ENCODE measurements at places on chromosomes 4 and X.

DNA sequence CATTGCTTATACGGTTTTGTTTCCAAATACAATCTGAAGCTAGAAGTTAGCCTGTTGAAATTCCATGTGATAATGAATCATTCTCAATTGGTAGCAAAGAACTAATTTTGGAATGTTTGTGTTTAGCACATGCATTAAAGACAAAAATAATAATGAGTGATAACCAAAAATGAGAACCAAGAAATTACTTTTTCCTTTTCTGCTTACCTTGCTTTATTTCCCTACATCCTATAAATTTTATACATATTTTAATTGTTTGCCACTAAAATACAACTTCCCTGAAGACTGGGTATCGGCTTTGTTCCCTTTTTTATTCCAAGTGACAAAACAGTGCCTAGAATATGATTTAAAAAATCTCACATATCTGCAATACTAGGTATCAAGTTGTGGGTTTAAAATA, 203.8 kb upstream of the TACR3 start:
- no peak for DNase-seq

DNA sequence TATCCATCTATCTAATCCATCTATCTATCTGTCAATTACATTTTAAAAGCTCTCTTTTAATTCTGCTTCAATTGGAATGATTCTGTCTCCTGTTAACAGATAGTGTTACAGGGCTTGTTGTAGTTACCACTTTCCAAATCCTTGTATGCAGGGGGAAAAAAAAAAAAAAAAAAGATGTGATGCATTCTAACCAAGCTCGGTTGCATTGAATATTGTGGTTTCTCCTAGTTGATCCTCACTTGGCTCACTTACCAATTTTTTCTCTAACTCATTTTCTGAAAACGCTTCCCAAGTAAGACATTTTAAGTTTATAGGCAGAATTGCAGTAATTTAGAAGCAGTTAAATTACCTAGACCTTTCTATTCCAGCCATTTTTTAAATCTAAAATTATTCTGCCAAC, 327.9 kb upstream of the PITX2 start:
- no peak for DNase-seq

GRCh38 chr4:104751468-104751867, 256.8 kb upstream of the CXXC4 start:
- DNase-seq = no peak

DNA sequence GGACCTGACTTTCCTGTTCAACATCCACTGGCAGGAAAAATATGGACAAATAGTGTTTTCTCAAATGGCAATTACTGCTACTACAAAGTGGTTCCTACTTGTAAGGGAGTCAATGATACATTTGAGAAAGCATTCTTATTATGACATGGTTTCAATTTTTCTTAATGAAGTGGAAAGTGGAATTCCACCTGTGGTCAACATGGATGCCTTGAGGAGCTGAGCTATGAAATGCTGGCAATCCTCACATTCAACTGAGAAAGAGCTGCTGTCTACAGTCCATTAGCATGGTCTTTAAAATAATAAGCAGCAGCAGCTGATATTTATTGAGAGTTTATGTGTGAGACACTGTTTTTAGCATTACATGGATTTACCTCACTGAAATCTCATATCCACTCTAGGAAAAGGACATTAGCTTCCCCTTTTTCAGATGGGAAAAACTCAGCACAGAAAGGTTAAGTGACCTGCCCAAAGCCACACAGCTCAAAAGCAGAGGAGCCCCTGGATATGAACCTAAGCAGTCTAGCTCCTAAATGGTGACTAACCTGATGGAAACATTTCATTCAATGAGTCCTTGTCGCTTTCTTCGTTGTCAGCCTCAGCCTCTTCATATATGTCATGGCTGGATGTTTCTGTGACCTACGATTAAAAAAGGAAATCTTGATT, 29.2 kb downstream of the MAP7D3 start:
- no peak for DNase-seq

DNA sequence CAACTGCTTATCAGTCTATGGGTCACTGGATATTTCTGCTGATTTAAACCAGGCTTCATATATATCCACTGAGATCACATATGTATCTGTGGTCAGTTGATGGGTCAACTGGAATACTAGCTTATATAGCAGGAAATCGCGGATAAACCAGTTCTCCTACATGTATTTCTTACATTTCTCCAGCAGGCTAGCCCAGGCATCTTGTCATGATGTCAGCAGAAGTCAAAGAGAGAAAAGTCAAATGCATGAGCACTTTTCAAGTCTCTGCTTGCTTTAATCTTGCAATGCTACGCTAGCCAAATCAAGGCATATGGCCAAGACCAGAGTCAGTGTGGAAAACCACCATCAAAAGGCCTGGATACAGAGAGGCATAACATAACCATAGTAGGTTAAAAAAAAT, 1008.8 kb upstream of the DIAPH2 start:
- DNase-seq = no peak

GRCh38 chrX:76796311-76796710, 368.8 kb downstream of the MAGEE1 start:
- no peak for DNase-seq

DNA sequence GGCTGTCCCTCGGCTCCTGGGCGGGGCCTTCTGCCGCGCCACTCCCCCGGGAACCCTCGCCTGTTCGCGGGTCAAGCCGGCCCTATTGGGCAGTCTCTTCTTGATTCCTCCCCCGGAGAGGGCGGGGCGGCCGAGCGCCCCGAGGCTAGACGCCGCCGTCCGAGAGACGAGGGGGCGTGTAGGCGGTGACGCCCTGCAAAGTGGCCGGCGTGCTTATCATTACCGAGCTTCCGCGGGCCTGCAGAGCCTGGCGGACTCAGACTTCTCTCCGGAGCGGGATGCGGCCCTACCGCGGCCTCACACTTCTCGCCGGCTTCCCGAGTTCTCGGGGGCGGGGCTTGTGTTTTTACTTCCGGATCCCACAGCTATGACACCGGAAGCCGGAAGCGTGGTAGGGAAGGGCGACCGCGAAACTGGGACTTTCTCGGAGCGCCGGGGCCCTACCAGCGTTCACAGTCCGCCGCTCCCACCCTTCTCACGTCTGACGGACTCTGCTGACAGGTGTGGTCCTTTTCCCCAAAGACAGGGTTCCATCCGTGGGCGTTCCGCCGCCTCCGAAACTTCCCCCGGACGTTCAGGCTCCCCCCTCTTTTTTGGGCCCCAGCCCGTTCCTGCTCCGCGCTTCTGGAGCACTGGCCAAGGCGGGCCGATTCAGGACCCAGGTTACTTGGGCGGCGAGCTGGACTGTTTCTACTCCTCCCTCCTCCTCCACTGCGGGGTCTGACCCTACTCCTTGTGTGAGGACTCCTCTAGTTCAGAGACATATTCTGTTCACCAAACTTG, at the start of gene IKBKG:
IKBKG (plus strand) TSS at position 376 of the 783 bp plus-strand sequence. CDS start 4,383 bp downstream, outside the sequence.
- peak; percentile 77 for DNase-seq

GRCh38 chr4:95551653-95552052, 2.9 kb upstream of the UNC5C start:
- no peak for DNase-seq

DNA sequence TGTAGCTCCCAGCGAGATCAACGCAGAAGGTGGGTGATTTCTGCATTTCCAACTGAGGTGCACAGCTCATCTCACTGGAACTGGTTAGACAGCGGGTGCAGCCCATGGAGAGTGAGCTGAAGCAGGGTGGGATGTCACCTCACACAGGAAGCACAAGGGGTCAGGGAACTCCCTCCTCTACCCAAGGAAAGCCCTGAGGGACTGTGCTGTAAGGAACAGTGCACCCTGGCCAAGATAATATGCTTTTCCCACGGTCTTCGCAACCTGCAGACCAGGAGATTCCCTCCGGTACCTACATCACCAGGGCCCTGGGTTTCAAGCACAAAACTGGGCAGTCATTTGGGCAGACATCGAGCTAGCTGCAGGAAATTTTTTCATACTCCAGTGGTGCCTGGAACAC, 216.4 kb upstream of the TET2 start:
- no peak for DNase-seq

DNA sequence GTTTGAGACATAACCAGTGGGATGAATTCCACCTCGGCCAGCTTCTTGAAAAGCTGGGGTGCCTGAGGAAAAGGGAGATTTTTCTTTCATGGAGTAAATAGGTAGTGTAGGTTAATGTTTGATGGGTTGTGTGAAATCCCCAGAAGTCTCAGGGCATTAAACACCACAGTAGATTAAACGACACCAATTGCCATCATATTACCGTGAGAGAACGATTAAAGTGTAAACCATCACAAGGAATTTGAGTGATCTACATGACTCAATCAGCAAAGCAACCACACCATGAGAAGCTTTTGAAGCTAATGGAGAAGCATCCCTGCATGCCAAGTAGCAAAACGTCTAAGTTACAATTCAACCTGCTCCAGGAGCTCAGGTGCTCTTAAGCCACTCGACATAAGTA, 322.5 kb upstream of the GATB start:
- no peak for DNase-seq

DNA sequence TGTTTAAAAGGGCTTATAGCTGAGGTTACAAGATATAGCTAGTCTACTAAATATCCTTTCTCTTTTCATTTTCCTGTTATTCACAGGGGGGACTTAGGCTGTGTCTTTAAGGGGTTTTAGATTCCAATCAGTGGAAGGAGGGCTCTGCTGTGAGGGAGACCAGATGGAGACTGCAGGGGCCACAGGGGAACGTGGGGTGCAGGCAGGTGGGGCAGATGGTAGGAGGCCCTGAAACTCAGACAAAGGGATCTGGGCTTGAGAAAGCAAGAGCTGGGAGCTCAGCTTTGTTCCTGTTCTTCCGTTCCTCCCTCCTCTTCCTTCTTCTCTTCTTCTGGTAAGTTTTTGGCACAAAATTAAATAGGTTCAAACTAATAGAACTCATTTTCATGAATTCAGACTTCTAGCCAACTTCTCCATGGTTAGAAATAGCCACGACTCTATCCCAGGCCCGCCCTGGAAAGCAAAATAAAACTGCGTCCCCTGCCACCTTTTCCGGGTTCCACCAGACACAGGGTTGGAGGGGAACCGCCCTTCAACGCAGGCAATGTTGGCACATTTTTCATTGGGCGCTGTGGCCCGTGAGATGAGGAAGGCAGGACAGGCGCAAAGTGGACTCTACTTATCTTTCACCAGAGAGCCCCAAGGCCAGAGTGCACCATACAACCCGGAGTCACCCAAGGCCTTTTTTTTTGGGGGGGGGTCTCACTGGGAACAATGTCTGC, 3.5 kb upstream of the TMSB4X start:
- DNase-seq = no peak

DNA sequence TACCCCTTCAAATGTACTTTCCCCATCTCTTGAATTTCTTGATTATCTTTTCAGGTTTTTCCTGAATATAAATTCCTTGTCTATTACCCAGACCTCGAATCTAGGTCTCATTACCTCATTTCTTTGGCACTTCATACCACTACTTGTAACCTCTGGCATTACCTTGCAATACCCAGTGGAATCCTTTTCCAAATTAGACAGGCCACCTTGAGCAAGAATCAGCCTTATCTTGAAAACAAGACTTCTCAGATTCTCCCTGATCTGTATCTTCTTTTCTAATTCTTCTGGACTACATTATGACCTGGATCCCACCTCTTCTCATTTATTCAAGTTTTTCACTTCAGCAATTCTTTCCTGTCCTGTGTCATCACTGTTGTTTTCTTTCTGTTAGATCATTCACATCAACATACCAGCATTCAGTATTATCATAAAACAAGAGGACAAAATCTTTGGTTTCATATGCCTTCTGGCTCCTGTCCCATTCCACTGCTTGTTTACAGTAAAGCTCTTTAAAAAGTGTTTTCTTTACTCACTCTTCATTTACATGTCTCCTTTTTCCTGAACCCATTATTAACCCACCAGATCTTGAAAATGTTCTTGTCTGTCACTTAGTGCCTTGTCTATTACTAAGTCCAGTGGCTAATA, 275.6 kb upstream of the HS3ST1 start:
- DNase-seq = no peak

DNA sequence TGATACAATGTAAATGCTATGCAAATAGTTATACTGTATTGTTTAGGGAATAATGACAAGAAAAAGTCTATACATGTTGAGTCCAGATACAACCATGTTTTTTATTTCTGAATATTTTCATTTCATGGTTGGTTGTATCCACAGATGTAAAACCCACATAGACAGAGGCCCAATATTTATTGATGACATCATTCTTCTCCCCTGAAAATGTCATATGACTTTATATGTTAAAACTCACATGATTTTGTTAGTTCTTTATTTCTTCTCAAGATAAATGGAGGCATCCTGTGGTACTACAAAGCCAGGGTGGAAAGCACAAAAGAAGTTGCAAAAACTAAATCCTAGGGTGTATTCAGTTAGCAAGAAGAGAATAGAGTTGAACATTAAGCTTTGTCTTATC, 149.3 kb upstream of the GLRA2 start:
- no peak for DNase-seq

DNA sequence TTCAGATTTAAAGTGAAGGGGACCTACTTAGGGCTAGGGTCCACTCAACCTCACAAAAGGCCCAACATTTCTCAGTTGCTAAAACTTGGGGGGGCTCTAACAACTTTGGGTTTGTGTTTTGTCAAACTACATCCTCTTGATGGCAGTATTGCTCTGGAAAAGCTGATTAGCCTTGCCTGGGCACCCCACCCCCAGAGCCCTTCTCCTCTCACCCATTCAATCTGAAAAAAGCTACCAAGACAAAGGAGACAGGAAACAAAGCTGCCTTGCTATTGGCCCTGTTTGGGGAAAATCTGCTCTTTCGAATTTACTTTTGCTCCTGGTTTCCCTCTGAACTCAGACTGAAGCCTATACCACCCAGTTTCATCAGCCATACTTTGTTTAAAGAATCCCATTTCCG, 195.2 kb upstream of the STK26 start:
- no peak for DNase-seq

GRCh38 chr4:57607566-57608180, 497.5 kb upstream of the IGFBP7 start:
- no peak for DNase-seq

- no peak for DNase-seq
Measured at GRCh38 chr4:80540785-80541469, 205.4 kb downstream of the CFAP299 start.

- no peak for DNase-seq
Measured at GRCh38 chrX:43328358-43328946, 327.6 kb upstream of the MAOA start.

- DNase-seq = no peak
Measured at GRCh38 chr4:6468376-6468775, 4.0 kb downstream of the PPP2R2C start.

DNA sequence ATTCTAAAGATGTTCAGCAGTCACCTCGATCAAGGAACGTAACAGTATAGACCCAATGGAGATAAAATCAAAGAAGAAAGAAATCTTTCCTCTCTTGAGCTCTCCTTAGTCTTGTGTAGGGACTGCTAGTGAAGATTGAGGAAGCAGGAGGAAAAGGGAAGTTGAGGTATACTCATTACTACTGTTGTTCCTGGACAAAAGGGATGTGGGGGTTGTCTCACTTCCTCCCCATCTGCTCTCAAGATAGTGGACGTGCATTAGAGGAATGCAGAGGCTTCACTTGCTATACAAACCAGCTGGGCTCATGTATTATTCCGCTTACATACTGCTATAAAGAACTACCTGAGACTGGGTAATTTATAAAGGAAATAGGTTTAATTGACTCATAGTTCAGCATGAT, 208.9 kb upstream of the ARHGEF9 start:
- DNase-seq = no peak

- DNase-seq = no peak
Measured at GRCh38 chr4:165111906-165112367, 723 bp downstream of the TMEM192 start.

GRCh38 chrX:12984603-12985319, 9.9 kb downstream of the TMSB4X start:
- DNase-seq = no peak

GRCh38 chrX:76454456-76454927, 27.0 kb downstream of the MAGEE1 start:
- DNase-seq = peak; percentile 3

All from GM04504 (cell line).